ENCODE measurements at places on chromosomes 1 and 21.

DNA sequence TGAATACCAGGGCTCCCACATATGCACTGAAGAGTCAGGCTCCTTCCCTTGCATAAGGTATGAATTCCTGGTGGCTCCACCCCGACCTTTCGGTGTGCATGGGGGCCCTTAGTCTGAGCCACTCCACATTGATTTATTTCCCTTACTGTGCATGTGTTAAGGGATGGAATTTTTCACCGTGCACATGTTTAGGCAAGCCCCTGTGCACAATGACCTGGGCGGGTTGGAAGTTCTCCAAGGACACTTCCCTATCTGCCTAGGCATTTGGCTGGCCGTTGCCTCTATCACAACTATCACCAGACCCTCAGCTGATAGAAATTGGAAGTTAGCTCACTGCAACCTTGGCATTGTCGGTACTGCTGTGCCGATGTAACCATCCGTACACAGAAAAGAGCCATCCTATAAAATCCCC lies 9.7 kb downstream of the S100A6 start:
- DNase-seq, result no peak

- DNase-seq, result no peak
Measured at GRCh38 chr1:109718495-109718894, 6.4 kb downstream of the GSTM5 start.

GRCh38 chr1:208107425-208108212 lies 136.6 kb downstream of the PLXNA2 start:
- no peak for DNase-seq

DNA sequence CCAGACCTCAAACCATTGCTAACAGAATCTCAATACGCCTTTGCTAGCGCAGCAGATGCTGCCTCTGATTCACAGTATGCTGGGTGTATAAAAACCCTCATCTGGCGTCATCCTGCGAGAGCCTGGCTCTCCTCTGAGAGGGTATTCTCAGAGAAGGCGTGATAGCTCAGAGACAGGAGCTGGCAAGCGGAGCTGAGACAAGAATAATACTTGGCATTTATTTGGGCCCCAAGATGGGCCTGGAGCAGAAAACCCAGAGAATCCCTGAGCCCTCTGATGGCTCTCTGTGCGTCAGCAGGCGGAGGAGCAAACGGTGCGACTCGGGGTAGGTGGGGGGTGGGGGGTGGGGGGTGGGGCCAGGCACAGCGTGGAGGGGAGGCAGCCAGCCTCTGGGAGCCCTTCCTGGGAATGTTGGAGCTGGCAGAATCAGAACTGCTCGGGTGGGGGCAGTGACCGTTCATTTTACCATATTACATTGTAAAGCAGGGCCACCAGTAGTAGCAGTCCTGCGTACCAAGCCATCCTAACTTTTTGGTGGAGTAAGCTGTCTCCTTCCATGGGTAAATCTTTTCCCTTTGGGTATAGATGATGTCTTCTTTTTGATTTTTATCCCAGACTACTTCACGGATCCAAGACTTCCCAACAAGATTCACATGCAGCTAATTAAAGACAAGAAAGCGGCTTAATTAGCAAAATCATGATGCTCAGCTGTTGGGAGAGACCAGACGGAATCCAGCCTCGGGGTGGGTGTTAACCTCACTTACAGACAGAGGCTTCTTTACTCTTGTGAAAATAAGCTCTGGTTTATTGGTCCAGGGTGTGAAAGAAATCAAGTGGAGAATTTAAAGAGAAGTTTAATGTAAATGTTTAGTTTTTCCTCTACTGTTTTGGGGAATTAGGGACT lies 7.1 kb downstream of the RIIAD1 start:
- no peak for DNase-seq

DNA sequence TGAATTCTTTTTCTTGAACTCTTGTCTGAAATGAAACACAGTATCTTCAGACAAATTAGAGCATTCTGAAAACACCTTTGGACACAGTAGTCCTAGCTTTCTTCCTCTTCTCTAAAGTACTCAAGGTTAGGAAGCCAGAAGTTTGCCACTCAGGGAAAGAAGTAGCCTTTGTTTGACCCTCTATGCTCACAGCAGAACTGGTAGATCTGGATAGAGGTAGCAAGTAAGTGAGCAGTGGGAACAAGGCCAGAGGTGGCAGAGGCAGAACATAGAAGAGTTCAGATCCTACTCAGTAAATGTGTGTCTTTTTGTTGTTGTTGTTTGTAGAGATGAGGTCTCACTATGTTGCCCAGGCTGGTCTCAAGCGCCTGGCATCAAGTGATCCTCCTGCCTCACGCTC lies 7.4 kb upstream of the PIGR start:
- no peak for DNase-seq

GRCh38 chr21:46142582-46143473 lies 12.6 kb downstream of the FTCD start:
- no peak for DNase-seq

DNA sequence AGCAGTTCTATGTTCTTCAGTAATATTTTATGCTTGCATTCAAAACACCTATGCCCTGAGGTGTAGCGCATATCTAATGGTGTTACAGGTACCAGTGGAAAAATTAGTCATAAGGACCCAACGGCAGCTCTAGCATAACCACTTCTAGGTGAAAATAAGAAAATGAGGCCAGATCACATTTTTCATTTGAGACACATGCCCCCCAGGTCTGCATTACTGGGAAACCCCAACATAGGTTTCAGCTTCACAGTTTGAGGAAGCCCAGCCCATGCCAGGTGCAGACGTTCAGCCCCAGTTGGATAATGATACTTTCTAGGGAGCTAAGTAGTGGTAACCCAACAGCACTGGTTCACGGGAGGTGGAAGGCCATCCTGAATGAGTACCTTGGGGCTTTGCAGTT lies 129.8 kb downstream of the CNIH3 start:
- DNase-seq, result no peak

DNA sequence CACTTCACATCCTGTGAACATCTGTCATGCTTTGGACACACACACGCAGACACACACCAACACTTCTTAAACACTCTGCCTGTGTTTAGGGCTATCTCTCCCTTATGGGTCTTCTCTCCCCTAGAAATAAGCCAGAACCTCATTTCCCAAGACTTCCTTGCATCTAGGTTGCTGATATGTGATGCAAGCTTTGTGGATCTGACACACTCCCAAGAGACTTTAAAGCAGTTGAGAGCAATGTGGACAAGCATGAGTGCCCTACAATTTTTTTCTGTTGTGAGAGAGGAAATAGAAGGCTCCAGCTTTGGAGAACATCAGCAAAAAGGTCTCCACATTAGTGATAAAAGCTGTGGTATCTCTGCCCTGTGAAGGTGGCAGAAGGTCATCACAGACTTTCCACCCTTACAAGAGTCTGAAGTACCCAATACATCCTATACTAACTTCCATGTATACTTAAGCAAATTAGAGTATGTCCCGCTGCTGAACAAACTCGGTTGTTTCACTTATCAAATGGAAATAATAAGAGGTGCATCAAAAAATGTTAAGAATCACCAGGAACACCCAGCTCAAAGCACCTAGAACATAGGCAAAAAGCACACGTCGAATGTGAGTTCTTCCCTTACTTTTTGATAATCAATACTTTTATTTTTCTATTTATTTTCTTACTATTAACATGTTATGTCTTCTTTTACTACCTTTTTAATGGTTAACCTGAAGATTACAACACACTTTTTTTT lies 267.6 kb downstream of the SETD4 start:
- DNase-seq, result no peak

- no peak for DNase-seq
Measured at GRCh38 chr1:245718123-245718522, 563.3 kb downstream of the KIF26B start.

GRCh38 chr1:233505130-233505529 lies 108.8 kb upstream of the KCNK1 start:
- DNase-seq, result no peak

- peak; percentile 36 for DNase-seq
Measured at GRCh38 chr1:56820755-56821461, 1.7 kb upstream of the FYB2 start.

DNA sequence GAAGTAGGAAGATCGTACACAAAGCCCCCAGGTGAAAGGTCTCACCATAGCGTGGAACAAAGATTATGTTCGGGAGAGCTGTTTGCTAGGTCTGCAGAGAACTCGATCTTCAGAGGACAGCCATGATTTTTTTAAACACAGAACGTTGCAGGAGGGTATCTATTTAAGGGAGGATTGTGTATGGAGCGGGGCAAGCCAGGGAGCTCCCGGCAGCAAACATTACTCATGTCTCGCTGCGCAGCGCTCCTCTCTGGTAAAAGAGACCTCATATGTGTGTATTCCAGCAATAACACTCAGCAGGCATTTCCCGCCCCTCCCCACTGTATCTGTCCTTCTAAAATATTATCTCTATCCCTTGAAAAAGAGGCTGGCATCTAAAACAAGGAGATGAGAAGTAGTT lies 2.7 kb downstream of the GLIS1 start:
- no peak for DNase-seq

GRCh38 chr1:238642231-238642630 lies 744.1 kb upstream of the CHRM3 start:
- no peak for DNase-seq

- no peak for DNase-seq
Measured at GRCh38 chr1:17825273-17826164, 70.4 kb downstream of the ACTL8 start.

DNA sequence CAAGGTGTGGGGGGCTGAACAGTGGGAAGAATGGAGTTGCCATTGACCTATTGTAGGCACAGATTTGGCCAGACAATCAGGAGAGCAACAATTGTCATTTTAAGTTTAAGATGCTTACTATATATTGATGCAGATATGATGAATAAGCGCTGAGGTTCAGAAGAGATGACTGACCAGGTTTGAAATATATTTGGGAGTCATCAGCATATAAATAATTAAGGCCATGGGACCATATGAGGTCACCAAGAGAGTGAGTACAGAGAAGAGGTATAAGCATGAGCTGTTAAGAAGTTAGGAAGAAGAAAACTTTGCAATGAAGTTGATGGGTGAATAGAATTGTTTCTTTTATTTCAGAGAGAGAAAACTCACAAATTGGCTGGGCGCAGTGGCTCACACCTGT lies 4.5 kb upstream of the GADD45A start:
- no peak for DNase-seq

DNA sequence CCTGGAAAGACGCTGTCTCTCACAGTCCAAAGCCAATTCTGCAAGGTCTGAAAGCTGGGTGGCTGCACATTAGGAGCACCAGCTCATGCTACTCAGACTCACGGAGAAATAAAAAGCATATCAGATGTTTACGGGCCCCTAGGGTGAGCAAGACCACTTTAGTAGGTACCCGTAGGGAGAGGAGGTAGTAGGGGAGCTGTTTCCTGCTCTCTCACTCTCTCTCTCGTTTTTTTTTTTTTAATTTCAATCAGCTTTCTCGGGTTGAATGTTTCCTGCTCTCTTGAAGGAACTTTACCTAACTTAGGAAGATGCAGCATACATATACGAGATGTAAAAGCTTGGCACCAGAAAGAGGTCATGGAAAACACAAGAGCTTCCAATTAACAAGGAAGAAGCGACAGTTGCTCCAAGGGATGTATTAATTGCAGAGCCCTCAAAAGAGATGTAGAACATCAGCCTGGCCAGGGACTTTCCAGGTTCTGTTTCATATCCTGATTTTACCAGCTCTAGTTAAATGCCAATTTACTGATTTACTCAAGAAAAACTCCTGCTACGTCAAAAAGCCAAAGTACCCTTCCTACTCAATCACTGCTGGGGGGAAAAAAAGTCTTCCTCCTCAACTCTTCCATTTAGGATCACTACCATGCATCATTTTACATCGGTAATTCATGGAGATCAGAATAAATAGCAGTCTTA lies 3.1 kb downstream of the LORICRIN start:
- no peak for DNase-seq

DNA sequence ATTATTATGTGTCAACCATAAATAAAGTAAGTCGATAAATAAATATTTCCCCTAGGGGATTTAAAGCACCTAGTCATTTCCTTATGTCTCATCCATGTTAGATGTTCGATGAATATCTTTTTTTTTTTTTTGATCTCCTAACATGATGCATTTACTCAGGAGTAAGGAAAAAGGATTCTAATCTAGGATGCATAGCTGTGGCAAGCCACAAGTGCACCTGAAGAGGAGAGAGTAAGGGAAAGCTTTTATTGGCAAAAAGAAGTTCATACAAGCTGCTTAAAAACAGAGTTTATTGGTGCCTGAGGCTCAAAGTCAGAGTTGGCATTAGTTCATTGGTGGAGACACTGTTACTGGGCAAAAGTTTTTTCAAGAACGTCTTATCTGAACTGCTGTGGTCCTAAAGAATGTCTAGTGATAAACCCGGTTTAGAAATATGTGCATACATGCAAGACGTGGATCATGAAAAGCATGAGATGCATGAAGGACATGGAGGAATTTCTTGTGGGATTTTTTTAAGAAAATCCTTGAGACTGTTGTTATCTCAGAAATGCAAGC lies 51.7 kb downstream of the SWT1 start:
- no peak for DNase-seq

GRCh38 chr1:9120312-9120958 lies 8.5 kb downstream of the GPR157 start:
- DNase-seq, result no peak

- no peak for DNase-seq
Measured at GRCh38 chr1:157585984-157586383, 11.9 kb downstream of the FCRL4 start.

- DNase-seq, result no peak
Measured at GRCh38 chr1:234486858-234487840, 8.2 kb upstream of the TARBP1 start.

- DNase-seq, result no peak
Measured at GRCh38 chr1:224564454-224565084, 51.5 kb upstream of the CNIH3 start.

DNA sequence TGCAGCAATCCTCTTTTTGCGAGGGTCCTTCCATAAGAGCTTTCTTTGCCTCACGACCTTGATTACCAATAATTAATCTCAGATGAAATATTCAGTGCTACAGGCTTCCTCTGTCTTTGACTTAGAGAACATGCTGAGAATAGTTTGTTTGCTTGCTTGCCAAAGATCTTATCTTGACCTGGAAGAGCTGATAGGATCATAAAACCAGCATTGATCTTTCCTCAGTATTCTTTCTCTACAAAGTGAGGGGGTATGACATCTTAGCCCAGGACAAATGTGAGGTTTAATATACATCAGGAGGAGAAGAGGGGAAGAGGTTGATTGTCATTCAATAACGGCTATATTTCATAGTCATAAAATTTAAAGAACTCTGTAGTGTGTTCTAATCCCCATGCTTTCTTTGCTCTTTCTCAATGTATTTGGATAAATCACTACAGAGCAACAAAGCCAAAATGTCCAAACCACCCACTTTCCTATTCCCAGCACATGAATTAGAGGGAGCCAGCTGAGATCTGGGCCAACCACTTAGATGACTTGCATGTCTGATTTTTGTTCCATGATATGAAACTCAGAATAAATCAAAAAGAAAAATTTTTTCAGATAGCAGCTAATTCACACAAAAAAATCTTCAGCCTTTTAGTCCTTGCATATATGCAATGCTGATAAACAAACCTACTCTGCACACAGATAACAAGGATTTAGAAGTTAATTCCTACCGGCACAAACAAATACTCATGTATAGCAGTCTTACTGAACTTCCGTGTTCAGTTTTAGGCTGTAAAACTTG lies 50.5 kb upstream of the IPO9 start:
- no peak for DNase-seq

GRCh38 chr1:183632964-183633363 lies 2.6 kb downstream of the ARPC5 start:
- no peak for DNase-seq
